Right renal pelvis (tissue), 4 donors: ENCODE measurements at places on chromosomes 16 and 17. TPM values are rescaled to one million over a fixed set of nuclear protein-coding genes. Genes with fewer than 3 reads are reported as not detected.

GRCh38 chr17:45038728-45039634 lies 12.5 kb downstream of the DCAKD start:
- DNase-seq: no peak

- DNase-seq: no peak
Measured at GRCh38 chr17:5665164-5665563, 80.9 kb upstream of the NLRP1 start.

DNA sequence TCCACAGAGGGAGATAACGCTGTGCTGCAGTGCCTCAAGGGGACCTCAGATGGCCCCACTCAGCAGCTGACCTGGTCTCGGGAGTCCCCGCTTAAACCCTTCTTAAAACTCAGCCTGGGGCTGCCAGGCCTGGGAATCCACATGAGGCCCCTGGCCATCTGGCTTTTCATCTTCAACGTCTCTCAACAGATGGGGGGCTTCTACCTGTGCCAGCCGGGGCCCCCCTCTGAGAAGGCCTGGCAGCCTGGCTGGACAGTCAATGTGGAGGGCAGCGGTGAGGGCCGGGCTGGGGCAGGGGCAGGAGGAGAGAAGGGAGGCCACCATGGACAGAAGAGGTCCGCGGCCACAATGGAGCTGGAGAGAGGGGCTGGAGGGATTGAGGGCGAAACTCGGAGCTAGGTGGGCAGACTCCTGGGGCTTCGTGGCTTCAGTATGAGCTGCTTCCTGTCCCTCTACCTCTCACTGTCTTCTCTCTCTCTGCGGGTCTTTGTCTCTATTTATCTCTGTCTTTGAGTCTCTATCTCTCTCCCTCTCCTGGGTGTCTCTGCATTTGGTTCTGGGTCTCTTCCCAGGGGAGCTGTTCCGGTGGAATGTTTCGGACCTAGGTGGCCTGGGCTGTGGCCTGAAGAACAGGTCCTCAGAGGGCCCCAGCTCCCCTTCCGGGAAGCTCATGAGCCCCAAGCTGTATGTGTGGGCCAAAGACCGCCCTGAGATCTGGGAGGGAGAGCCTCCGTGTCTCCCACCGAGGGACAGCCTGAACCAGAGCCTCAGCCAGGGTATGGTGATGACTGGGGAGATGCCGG lies 769 bp downstream of the CD19 start:
- DNase-seq: no peak

DNA sequence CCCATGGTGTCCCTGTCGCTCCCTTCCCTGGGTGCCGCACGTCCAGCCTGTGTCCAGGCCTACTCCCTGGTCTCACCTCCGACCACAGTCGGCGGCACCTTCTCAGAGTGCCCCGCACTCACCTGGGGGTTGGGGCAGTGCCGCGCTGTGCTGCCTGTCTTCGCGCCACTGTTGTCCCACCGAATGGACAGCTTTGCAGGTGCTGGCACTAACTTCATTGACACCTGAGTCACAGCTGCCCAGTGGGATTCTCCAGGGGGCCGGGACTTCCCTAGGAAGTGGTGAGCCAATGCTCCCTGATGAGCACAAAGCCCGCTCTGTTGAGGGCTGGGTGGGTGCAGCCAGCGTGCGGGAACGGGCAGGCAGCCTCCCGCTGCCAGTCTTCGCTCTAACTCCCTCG lies 24.3 kb upstream of the DBNDD1 start:
- DNase-seq: no peak

- no peak for DNase-seq
Measured at GRCh38 chr17:58568044-58568799, 53.8 kb upstream of the MTMR4 start.

- peak; percentile 61 for DNase-seq
Measured at GRCh38 chr17:31095236-31096105, 694 bp downstream of the NF1 start.

GRCh38 chr16:23905027-23905426 lies 69.2 kb downstream of the PRKCB start:
- DNase-seq: peak; percentile 3

- DNase-seq: no peak
Measured at GRCh38 chr17:58531122-58531521, 16.7 kb upstream of the MTMR4 start.

GRCh38 chr16:52034830-52035229 lies 512.1 kb downstream of the TOX3 start:
- no peak for DNase-seq

DNA sequence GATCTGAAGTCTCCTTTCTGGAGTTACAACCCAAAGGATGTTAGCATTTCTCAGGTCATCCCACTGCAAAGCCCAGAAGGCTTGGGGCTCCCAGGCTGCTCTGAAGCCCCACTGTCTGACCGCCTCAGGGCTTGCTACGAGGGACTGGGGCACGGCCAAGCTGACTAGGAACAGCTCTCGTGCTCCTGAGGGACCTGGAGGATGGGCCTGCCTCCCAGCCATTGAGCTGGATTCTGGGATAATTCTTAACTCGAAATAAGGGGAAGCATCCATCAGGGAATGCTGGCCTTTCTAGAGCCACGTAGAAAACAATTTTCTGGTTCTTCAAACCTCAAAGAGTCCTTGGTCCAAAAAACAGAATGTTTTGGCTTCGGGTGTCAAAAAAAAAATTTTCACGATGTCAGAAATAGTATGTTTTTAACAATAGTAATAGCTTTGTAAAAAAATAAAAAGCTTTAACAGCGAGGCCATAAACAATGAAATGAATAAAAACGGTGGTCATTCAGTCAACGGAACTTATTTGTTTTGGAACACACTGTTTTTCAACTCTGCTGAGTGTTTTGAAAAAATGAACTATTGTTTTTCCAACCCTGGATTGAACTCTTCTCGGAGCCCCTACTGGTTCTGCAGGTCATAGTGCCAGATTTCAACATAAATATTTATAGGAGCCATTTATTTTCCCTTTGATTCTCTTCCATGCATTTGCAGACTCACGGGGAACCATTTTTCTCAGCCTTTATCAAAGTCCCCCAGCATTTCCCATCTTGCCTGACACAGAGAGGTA lies 16.4 kb upstream of the HERPUD1 start:
- DNase-seq: peak; percentile 74

- no peak for DNase-seq
Measured at GRCh38 chr17:55466671-55467070, 44.6 kb downstream of the SMIM36 start.

GRCh38 chr16:30551781-30552180 lies 6.4 kb downstream of the ZNF764 start:
- DNase-seq: no peak

Gene STX1B
- polyA plus RNA-seq: 1.3 TPM

Gene CLEC18B
- polyA plus RNA-seq: 130 TPM

Gene PRSS27
- polyA plus RNA-seq: 1.3 TPM

Gene CACNG5
- 2.9 TPM for polyA plus RNA-seq

Gene OR4D2
- polyA plus RNA-seq: not detected

Gene OSBPL7
- 11.4 TPM for polyA plus RNA-seq
